ENCODE measurements at places on chromosomes 4 and X.

- DNase-seq: no peak
Measured at GRCh38 chr4:105227054-105227453, 80.4 kb downstream of the TET2 start.

GRCh38 chr4:57078685-57079521 lies 31.3 kb downstream of the IGFBP7 start:
- no peak for DNase-seq

DNA sequence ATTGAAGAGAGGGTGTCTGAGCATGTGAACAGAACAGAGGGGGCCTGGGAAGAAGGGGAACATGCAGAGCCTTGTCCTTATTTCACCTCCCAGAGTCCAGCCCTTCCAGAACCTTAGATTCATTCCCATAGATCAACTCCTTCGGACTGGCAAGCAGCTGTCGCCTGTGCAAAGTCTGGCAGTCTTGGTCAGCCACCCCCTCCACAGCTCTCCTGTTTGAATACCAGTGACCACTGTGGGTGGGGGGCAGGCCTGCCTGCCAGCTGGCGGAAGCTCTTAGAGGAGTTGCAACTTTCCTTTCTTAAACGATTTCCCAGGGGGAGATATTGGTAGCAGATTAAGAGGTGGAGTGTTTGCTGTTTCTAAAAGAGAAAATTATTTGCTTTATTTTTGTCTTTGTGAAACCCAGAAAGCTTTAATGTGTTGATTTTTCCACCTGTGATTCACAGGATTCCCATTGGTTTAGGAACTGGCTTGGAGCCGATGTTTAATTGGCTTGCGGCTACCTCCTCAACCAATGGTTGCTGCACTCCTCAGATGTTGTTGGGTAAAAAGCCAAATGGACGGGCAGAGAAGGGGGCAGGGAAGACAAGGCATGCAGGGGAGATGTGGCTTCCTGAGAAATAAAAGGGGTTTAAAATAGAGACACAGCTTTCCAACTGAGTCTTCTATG lies 62.2 kb upstream of the PRPS1 start:
- DNase-seq: no peak

GRCh38 chr4:90540536-90540935 lies 413.3 kb downstream of the CCSER1 start:
- DNase-seq: no peak

DNA sequence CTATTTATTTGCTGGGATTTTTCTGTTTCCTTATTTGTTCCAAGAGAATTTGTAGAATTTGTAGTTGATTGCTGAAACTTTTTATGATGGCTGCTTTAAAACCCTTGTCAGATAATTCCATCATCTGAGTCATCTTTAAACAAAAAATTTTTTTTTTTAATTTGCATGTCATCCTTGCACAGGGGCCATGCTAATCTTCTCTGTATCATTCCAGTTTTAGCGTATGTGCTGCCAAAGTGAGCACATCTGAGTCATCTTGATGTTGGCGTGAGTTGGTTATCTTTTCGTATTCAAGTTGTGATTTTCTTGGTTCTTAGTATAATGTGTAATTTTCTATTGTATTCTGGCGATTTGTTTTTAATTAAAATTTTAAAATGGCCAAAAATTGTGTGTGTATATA lies 18.7 kb upstream of the ZNF157 start:
- no peak for DNase-seq

GRCh38 chr4:212438-213188 lies 88.3 kb downstream of the ZNF718 start:
- DNase-seq: peak; percentile 4

DNA sequence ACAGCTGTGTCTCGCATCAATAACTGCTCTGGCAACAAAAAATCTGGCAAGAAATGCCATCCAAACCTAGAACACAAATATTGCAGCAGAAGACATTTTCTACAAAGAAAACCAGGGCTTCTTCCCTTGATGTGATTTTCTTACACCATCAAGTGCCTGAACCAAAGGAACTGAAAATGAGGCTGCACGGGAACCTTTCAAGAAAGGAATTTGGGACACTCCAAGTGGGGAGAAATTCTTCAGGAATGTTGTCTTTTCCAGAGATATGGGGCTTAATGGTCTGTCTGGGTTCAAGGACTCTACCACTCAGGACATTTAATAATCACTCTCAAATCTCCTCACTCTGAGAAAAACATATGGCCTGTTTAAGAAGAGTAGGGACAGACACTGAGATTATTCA lies 57.6 kb downstream of the PRDM5 start:
- DNase-seq: no peak

DNA sequence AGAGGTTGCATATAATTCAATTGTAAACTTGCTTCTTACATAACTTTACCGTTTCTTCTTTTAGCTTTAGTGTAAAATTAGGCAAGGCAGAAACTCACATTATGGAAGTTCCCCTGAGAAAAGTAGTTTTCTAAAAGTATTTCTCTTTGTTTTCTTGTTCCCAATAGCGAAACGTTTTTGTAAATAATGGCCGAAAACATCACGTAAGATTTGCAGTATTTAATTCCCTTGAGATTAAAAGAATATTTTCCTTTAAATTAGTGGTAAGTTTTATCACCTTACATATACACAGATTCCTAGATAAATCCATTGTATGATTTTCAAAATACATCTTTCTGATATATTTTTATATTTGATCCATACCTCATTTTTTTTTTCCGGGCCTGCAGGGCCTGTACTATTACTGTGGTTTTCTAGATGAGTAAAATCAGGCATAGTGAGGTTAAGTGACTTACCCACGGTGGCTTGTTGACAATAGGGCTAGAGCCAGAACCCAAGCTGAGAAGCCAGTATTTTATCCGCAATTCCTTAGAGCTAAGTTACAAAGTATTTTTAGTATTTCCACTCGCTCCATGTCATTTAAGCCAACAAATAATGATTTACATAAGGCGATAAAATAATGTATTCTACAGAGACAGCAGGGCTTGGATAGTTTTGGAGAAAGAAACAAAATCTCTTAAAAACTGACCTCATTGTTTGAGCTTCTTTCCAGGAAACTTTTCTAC lies 82.2 kb upstream of the VEGFC start:
- DNase-seq: no peak

DNA sequence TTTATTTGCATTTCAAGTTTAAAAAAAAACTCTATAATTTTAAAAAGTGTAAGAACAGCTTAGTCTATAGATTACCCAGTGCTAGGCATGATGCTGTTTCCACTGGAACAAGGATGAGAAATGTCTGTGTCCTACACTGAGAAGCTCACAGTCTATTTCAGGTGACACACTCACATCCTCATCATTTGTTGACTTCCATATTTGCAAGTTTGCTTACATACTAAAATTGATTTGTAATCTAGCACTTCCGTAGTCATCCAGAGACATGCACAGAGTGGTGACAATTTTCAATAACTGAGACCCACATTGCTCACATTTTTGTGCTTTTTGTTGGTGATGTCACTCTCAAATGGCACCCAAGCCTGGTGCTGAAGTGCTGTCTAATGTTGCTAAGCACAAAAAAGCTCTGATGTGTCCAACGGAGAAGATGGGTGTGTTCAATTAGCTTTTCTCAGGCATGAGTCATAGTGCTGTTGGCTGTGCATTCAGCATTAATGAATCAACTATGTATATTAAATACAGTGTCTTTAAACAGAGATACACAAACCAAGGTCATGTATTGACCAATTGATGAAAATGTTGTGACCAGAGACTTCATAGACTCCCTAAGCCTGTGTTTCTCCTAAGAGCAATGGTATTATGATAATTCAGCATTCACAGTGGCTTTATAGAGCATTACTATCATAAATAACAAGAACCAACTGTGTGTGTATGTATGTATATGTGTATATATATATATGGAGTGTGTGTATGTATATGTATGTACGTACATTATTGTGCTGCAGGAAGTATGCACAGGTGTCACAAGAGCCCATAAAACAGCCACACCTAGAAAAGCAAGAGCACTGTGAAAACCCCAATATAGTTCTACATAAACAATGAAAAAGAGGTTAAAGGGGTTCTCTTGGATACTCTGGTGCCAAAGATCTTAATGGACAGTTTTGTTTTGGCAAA lies 31.2 kb upstream of the VCX3B start:
- no peak for DNase-seq

- peak; percentile 5 for DNase-seq
Measured at GRCh38 chrX:15838017-15838416, 16.6 kb downstream of the AP1S2 start.

DNA sequence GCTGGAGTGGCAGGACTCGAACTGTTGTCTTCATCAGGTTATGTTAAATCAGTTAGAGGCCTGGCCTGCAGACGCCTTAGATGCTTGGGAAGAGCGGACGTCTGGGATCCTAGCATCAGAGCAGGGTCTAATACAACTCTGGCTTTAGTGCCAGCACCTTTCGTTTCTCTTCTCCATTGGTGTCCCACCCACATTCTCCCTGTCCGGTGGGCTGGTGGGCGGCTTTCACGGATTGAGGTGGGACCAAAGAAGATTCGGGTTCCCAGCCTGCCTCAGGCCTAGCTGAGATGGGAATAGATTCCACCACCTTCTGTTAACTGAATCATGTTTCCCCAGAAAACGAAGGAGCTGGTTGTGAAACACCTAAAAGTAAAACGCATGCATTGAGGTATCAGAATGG lies 939 bp downstream of the PDK3 start:
- DNase-seq: no peak

- no peak for DNase-seq
Measured at GRCh38 chrX:76850851-76851250, 423.3 kb downstream of the MAGEE1 start.

GRCh38 chrX:96424007-96424406 lies 260.6 kb upstream of the DIAPH2 start:
- DNase-seq: no peak

- no peak for DNase-seq
Measured at GRCh38 chrX:29275928-29276327, 688.7 kb downstream of the IL1RAPL1 start.

DNA sequence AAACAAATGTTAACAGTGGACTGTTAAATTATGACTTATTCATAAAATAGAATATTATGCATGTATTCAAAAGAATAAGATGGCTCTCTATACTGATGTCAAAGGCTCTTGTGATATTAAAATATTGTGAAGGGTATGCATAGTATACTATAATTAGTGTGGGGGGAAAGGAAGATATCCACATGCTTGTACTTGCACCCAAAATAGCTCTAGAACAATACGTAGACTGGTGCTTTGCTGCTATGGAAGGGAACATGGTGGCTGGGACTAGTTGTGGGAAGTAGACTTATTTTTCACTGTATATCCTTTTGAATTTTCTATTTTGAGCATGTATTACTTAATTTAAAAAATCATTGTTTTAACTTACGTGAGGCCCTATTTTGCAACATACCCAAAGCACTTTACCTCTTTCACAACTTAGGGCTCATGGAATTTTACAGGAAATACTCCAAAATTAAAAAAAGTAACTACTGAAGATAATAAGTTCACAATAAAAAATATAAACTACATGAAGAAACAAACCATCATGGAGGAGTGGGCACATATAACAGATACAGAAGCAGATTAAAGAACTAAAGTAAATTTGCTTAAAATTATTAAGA lies 7.9 kb downstream of the PGRMC2 start:
- no peak for DNase-seq

- DNase-seq: peak; percentile 21
Measured at GRCh38 chr4:1080961-1081688, 32.2 kb downstream of the RNF212 start.

- no peak for DNase-seq
Measured at GRCh38 chr4:147777456-147778091, 45.7 kb downstream of the ARHGAP10 start.

GRCh38 chr4:133921280-133922195 lies 280.1 kb downstream of the PABPC4L start:
- DNase-seq: no peak

DNA sequence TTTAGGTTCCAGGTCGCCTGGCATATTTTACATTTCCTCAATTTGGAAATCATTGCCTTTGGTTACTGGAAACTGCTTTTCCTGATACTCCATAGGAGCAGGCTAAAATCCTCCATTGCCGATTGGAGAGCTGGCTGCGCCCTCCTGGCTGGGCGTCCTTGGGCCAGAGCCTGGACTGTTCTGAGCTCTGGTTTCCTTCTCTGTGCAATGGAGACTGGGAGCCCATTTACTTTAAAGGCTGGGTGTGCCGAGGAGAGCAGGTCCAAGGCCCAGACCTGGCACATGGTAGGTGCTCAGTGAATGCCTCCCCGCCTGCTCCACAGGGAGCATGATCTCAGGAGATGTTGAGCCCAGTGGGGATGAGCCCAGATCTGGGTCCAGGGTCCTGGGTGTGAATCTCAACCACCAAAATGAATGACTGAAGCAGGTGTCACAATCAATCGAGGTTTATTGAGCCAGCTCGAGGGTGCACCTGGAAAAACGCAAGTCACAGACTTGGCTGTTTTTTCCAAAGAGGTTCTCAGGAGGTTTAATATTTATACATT lies 50.0 kb downstream of the EVC start:
- no peak for DNase-seq

- DNase-seq: no peak
Measured at GRCh38 chr4:11496351-11496829, 67.7 kb upstream of the HS3ST1 start.
